Common myeloid progenitor, CD34-positive (primary cell): ENCODE measurements at places on chromosomes 2 and 18.

DNA sequence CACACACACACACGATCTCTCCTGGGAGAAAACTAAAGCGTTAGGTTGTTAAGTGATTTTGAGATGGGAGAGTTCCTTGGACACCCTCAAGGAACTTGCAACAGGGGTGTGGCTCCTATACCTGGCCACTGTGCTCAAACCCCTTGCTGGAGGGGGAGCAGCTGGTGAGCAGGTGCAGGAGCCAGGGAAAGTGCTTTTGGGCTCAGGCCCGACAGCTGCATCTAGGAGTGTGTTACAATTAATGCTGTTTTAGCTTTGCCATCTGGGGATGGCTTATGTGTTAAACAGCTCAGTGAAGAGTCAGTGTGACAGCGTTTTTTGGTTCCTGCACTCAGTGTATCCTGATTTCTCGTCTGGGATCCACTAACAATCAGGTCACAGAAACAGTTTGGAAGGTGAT lies 510.8 kb downstream of the TRIB2 start:
- H3K27me3 ChIP-seq = no peaks in the 10 kb centered on the region
- DNase-seq = no peak
- H3K4me1 ChIP-seq = no peaks in the 10 kb centered on the region

GRCh38 chr2:36919041-36919837 lies 47.1 kb downstream of the STRN start:
- no peak for DNase-seq
- no peak overlapping the region for H3K27ac ChIP-seq
- H3K4me1 ChIP-seq = peaks cover 7% of the 10 kb centered on the region
- no peaks in the 10 kb centered on the region for H3K27me3 ChIP-seq
- H3K36me3 ChIP-seq = no peaks in the 10 kb centered on the region
- no peak overlapping the region for H3K4me3 ChIP-seq

DNA sequence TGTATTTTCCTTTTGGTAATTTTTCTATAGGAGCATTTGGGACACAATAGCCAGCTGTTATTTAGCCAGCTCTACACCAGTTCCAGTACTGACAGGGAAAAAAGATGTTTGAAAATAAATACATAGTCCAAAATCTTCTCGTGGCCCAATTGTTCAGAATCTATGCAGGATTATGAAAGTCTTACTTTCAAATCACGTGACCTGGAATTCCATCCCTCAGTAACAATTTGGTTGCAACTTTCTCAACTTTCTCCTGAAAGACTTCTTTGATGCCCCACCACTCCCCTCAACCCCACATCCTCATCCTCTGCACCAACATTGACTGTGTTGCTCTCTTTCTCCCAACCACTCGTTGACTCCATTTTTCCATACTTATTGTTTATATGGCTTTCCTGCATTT lies 539.0 kb downstream of the LRP1B start:
- no peaks in the 10 kb centered on the region for H3K27me3 ChIP-seq
- DNase-seq = no peak
- no peak overlapping the region for H3K27ac ChIP-seq
- H3K36me3 ChIP-seq = no peaks in the 10 kb centered on the region
- no peaks in the 10 kb centered on the region for H3K4me1 ChIP-seq
- no peak overlapping the region for H3K4me3 ChIP-seq

- no peak for DNase-seq
- H3K36me3 ChIP-seq = no peaks in the 10 kb centered on the region
- no peak overlapping the region for H3K27ac ChIP-seq
- no peak overlapping the region for H3K4me3 ChIP-seq
- no peaks in the 10 kb centered on the region for H3K4me1 ChIP-seq
- no peaks in the 10 kb centered on the region for H3K27me3 ChIP-seq
These were observed 228.4 kb downstream of the KCNS3 start for GRCh38 chr2:18106841-18107240.

DNA sequence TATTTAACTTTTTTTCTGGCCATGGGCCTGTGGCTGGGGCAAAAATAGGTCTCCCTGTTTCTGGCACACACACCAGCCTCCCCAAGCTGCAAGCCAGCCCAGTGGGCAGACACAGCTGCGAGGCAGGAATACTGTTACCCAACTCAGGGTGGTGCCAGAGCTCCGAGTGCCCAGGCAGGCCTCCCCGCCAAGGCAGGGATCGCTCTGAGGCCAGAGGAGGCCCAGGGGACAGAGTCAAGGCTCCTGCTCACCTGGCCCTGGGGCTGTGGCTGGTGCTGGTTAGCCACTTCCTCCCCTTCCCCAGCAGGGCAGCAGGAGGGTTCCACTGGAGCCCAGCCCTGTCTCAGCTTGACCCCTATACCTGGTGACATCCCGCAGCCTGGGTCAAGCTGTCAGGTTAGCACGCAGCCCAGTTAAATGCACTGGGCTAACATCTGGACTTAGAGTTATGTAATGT lies 67.1 kb upstream of the EPAS1 start:
- no peaks in the 10 kb centered on the region for H3K27me3 ChIP-seq
- no peak overlapping the region for H3K27ac ChIP-seq
- H3K4me3 ChIP-seq = no peak overlapping the region
- peak; percentile 27 for DNase-seq

DNA sequence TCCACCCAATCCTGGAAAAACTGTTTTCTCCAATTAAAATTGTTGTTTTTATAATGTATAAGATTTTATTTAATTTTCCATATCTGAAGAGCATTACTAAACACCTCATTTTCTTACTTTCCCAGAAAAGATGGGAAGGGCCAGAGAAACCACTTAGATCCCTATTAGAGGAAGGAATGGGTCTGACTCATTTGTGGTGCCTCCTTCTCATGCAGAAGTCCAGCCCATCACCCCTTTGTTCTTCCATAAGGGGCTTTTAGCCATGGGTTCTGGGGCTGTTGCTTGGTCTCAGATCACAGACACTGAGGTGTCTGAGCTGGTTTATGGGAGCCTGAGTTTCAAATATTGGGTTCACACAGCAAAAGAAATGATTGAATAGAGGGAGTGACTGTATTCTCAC lies 152.2 kb downstream of the ESCO1 start:
- no peak overlapping the region for H3K27ac ChIP-seq
- DNase-seq = no peak
- no peaks in the 10 kb centered on the region for H3K36me3 ChIP-seq
- no peaks in the 10 kb centered on the region for H3K27me3 ChIP-seq
- H3K4me1 ChIP-seq = no peaks in the 10 kb centered on the region

- H3K4me3 ChIP-seq = no peak overlapping the region
- H3K36me3 ChIP-seq = no peaks in the 10 kb centered on the region
- H3K4me1 ChIP-seq = no peaks in the 10 kb centered on the region
- H3K27ac ChIP-seq = no peak overlapping the region
- no peaks in the 10 kb centered on the region for H3K27me3 ChIP-seq
These were observed 1659.8 kb upstream of the CELF4 start for GRCh38 chr18:39225373-39225772.

DNA sequence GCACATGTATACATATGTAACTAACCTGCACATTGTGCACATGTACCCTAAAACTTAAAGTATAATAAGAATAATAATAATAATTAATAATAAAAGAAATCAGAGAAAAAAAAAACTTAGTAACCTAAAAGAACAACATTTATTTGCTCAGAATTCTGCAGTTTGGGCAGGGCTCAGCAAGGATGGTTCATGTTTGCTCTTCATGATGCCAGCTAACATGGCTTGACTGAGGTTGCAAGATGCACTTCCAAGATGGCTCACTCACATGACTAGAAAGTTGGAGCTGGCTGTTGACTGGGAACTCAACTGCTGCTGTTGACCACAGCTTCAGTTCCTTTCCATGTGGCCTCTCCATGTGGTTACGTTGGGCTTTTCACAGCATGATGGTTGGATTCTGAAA lies 56.4 kb downstream of the KLHL29 start:
- DNase-seq = no peak
- H3K4me1 ChIP-seq = peaks cover 4% of the 10 kb centered on the region
- no peak overlapping the region for H3K27ac ChIP-seq
- H3K36me3 ChIP-seq = no peaks in the 10 kb centered on the region
